ENCODE measurements at places on chromosomes 2 and 18.

DNA sequence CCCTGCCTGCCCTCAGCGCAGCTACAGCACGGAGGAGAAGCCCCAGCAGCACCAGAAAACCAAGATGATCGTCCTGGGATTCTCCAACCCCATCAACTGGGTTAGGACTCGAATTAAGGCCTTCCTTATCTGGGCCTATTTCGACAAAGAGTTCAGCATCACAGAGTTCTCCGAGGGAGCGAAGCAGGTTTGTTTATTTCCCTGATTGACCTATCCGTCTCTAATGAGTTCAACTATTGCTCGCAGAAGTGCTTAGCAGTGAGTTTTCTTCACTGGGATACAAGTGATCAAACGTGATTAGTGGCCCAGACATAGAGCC, 639 bp downstream of the MAIP1 start:
- DNase-seq: no peak

- no peak for DNase-seq
Measured at GRCh38 chr18:52312346-52312745, 27.7 kb upstream of the DCC start.

GRCh38 chr2:158217593-158217992, 115.9 kb downstream of the UPP2 start:
- DNase-seq: no peak

- no peak for DNase-seq
Measured at GRCh38 chr2:70460333-70460732, 93.3 kb downstream of the TGFA start.

DNA sequence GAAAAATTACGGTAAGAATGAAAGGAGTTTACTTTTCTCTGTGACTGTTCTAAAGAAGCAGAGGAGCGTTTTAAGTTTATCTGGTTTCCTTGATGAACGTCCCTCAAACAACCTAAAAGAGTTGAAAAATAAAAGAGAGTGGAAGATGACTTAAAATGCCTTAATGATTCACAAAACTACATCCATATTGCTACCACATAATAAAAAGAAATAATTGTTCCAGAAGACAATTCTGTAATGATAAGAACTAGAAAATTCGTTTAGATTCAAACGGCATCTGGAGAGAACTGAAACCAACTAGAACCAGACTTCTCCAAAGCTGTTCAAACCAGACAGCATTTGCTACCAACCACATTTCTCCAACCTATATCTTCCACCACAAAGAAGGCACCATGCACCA, 68.1 kb downstream of the TEKT4 start:
- no peak for DNase-seq

DNA sequence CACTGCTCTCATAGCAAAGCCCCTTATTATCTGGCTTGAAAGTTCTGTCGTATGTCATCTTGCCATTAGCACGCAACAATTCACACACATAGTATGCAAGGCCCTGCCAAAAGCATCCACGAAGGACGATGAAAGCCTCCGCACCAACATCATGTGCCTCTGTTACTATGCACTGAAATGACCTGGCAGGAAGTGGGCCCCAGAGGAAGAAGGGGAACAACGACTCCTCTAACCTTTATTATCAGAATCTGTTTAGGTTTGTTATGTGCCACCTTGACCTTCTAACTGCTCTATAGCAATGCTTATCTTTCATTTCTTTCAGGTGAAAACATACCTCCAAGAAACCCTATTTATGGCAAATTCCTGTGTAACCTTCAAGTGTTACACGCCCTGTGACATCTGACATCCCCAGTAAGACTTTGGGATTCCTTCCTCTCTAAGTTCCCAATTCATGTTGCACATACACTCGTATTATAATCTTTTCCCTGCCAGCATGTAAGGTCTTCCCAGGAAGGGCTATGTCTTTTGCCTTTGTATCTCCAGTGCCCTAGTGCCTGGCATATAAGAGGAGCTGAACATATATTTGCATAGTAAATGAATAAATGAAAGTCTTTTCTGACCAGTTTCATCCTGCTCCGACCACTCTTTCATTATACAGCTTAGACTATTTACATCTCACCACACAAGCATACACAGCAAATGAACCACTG, 7.0 kb upstream of the NDUFV2 start:
- peak; percentile 67 for DNase-seq

GRCh38 chr2:105144941-105145300, 96.6 kb upstream of the GPR45 start:
- DNase-seq: no peak

Measured in CD4-positive, alpha-beta T cell treated with Interleukin-4 for 4 hours (primary cell).